ENCODE measurements at places on chromosomes 3 and 15.
A peak's percentile ranks its signal among the peaks of the same experiment; 100 is the strongest.

DNA sequence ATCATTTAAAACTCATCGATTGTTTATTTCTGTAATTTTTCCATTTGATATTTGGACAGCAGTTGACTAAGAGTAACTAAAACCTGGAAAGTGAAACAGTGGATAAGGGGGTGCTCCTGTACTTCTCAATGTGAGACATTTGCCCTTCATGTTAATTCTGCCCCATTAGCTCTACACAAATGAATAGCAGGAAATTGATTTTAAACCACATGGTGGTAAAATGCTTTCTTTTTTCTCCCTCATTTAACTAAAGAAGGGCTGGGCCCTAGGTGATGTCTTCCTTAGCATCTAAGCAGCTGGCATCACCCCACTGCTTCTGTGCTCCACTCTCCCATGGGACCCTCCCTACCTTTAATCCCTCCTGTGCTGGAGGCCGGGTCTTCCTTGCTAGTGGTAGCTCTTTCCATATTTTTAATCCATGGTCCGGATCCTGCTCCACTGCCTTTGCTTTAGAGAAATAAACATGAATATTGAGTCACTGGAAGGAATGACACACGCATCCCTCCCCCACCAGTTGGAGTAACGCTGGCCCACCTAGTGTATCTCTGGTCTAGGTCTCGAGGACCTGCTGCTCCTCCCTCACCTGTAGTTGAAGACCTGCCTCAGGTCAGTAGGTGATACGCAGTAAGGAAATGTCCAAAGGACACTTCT, 30.2 kb upstream of the LAMP3 start:
- DNase-seq, result no peak

- DNase-seq, result no peak
These were observed 90.2 kb downstream of the NTRK3 start for GRCh38 chr15:88166082-88166993.

DNA sequence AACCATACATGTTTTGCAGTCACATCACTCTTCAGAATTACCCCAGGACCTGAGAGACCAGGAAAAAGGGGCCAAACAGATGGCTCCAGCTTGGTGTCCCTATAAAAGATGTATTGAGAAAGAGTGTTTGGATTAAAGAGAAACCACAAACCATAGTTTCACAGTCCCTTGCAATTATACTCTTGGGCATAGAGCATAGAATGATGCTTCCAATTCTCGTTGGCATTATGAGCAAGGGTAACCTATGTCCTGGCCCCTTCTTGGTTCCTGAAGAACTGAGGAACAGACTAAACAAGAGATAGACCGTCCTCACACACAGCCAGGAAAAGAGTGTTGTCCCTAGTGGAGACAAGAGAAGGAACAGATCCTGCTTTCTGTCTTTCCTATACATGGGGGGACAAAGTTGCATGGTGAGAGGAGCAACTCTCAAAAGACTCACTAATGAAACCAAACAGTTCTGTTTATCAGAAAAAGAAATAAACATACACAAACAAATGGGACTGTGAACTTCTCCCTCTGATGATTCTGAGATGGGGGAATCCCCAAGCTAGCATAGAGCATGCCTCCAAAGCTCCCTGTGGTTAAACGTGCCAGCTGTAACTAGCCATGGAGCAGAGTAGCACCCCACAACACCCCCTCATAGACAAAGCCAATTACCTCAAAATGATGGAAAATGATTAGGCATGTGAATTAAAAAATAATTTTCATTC, 908.6 kb downstream of the NTRK3 start:
- no peak for DNase-seq

GRCh38 chr15:27358751-27359434, 387.9 kb downstream of the GABRG3 start:
- DNase-seq, result no peak

DNA sequence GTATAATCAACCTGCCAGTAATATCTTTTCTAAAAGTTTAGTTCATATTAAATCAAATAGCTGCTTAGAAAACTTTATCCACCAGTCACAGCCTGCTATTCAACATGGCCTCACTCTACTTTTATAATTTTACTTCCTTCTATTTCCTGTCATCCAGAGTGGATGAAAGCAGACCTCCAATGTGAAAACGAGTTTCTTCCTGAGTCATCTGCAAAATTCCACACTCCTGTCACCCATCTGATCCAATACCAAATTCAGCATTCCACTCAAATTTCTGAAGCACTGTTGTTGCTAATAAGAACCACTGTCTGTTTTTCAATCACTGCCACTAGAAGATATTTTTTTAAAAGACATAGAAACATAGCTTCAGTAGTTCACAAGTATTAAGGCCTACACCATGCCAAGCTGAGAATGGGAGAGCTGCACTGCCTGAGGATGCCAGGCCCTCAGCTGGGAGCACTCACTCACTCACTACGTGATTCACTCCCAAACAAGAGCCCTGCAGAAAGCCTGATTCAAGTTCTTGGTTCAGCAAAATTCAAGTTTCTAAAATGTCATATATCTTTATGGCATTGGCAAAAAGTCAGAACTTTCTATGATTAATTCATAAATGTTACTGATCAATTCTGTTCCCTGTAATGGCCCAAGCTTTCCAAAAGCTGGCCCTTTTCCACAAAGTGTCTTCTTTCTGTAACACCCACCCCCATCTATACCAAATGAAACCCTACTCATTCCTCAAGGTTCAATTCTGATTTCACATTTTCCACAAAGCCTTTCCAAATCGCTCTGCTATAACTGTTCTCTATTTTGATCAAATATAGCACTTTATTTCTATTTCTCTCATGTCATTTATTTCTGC, 82.9 kb downstream of the FSIP1 start:
- DNase-seq, result no peak

- DNase-seq, result no peak
These were observed 205.0 kb upstream of the STAC start for GRCh38 chr3:36175113-36175812.

- no peak for DNase-seq
These were observed 132.9 kb upstream of the LRRFIP2 start for GRCh38 chr3:37307321-37307720.

DNA sequence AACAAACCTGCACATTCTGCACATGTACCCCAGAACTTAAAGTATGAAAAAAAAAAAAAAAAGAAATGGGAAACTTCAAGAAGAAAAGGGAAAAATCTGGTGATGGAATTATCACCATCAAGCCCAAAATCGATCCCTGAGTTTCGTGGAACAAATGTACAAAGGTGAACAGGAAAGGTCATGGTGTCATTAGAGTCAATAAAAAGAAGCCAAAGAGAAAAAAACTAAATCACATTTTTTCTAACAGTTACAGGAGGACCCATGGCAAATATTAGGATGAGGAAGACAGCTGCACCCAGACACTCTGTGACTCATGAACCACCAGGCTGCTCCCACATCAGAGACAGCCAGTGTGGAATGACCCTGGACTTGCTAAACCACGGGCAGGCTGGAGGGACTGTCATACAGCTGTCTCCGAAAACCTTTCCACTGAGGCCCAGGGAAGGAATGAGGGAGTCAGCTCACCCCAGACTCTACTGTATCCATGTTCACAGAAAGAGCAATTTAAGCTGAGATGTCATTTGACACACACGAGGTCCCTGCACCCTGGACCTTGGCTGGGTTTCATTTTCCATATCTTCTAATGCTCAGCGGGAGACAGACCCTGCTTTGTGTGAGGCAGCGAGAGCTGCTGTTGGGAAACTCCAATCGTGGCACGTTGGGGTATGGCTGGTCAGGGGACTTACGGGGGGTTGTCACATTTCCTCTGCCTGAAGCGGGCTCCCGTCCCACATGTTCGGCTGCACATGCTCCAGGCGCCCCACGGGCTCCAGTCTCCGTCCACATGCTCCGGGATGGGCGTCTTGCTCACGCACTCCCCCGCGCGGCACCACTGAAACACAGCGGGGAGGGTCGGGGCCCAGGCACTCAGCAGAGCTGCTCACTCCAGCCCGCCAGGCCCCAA, 210.2 kb downstream of the ADAMTS17 start:
- DNase-seq, result peak; percentile 24

- DNase-seq, result no peak
These were observed 126.5 kb upstream of the ROPN1 start for GRCh38 chr3:124118397-124118796.

GRCh38 chr3:126064627-126065258, 19.2 kb downstream of the SLC41A3 start:
- no peak for DNase-seq

DNA sequence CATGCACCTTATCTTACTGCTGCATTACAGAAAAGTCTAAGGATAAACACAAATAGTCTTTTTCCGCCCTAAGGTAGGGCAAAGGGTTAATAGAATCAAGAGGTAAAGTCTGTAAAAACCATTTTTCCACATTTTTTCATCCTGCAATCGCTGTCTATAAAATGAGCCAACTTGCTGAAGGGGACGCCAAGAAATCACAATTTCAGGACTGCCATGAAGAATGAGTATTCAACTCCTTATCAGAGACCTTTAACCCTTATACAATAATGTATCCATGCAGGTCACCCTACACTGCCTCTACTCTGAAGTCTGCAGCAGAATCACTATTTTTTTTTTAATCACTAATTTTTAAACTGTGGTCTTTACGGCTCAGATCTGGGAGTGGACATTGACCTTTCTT, 1.1 kb upstream of the DNAJC13 start:
- DNase-seq, result no peak

DNA sequence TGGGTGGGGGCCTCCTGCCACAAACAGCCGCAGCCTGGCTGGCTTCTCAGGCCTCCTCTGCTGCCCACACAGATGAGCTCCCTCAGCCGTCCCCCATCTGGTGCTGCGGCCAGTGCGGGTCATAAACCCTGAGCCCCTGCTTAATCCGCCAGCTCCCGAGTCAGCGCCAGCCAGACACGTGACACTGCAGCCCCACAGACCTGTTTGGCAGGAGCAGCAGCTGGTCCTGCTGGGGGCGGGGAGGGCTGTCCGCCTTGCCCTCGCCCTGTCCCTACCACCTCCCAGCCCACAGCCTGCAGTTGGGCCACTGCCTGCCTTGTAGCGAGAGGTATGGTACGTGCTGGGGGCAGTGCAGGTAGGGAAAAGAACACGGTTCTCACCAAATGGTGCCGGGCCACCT, 86.2 kb downstream of the IQSEC1 start:
- DNase-seq, result no peak

- DNase-seq, result no peak
These were observed 230.4 kb downstream of the PLCL2 start for GRCh38 chr3:17115186-17115585.

DNA sequence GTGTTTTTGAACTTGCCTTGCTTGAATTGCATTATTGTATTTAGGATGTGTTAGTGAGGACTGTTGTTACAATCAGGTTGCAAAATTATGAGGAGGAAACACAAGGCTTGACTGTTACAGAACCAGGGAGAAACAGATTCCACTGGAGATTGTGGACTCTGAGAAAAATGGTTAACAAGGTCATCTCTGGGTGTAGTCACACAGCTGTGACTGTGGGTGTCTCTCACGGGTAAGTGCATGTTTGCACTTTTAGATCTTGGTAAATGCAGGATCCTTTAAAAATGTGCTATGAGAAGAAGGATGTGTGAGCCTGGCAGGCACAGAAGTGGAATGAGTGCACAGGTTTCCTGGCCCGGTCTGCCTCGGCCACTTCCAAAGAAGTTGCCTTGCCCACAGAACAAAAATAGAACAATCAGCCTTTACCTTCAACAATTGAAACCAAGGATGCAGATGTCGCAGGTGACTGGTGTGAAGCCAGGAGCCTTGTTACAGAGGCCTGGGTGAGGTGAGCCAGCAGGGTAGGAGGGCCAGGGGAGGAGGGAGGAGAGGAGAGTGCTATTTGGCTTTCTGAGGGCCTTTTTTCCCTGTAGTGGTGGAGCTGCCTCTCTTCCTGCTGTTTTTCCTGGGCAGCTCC, 68.0 kb downstream of the ABHD5 start:
- no peak for DNase-seq

- no peak for DNase-seq
These were observed 643.2 kb downstream of the SQOR start for GRCh38 chr15:46278062-46278461.

DNA sequence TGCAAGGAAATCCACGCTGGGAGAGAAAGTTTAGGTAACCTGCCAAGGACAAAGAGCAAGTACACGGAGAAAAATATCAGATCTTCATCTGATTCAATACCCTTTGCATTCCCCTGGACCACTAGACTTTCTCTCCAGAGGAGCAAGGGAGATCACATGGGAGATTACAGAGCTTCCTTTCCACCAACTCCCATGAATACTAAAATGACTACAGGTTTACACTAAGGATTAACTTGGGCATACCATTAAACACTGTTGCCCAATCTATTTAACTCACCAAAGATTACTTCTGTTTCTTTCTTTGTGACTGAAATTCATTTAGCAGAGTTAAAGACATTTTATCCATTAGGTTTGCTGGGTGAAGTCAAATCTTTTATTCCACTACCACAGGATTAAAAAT, 71.2 kb downstream of the RYK start:
- DNase-seq, result no peak

DNA sequence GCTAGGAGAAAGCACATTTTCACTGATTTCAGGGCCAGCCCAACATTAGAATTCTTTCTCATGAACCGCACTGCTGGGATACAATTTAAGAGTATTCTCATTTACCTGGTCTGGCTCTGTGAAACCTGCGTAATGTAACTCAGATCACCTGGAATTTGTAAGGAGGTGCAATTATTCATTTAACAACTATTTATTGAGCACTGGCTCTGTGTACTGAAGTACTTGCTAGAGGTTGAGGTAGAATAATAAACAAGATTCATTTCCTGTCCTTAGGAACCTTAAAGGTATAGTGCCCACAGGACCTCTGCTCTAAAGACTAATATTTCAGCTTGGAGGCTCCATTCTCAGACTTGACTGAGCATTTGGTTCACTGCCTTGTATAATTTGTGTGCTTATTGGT, 242.2 kb upstream of the ZPLD1 start:
- DNase-seq, result no peak

DNA sequence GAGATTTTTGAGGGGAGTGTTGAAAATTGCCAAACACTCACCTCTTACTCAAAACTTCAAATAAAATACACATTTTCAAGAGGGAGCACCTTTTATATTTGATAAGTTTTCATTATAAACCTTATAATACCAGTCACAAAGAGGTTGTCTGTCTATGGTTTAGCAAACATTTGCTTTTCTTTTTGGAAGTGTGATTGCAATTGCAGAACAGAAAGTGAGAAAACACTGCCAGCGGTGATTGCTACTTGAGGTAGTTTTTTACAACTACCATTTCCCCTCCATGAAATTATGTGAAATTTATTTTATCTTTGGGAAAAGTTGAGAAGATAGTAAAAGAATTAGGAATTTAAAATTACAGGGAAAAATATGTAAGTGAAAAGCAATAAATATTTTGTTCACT, 20.1 kb downstream of the DIPK2A start:
- no peak for DNase-seq

- peak; percentile 33 for DNase-seq
These were observed at the start of gene SV2B for GRCh38 chr15:91099995-91100813. TSS of gene SV2B (plus strand) at chr15:91100257. CDS start at chr15:91226264, 126,007 bp downstream.

- no peak for DNase-seq
These were observed 27.1 kb downstream of the RPSA start for GRCh38 chr3:39433642-39434041.

DNA sequence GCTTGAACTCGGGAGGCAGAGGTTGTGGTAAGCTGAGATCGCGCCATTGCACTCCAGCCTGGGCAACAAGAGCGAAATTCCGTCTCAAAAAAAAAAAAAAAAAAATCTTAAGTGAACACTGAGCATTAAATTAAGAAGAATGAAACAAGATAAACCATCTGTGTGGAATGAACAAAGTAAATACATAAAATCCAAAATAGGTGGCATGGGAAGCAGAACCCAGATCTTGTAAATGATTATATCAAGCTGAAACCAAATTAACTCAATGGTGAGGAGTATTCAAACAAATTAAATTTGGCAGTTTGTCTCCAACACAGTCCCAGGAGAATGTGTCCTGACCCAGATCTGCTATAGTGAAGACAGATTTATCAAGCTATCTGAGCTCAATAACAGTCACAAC, 32.1 kb downstream of the STAG1 start:
- DNase-seq, result no peak

GRCh38 chr3:31187380-31187779, 292.9 kb upstream of the GADL1 start:
- DNase-seq, result no peak
